ENCODE measurements at places on chromosomes 5 and 9.

DNA sequence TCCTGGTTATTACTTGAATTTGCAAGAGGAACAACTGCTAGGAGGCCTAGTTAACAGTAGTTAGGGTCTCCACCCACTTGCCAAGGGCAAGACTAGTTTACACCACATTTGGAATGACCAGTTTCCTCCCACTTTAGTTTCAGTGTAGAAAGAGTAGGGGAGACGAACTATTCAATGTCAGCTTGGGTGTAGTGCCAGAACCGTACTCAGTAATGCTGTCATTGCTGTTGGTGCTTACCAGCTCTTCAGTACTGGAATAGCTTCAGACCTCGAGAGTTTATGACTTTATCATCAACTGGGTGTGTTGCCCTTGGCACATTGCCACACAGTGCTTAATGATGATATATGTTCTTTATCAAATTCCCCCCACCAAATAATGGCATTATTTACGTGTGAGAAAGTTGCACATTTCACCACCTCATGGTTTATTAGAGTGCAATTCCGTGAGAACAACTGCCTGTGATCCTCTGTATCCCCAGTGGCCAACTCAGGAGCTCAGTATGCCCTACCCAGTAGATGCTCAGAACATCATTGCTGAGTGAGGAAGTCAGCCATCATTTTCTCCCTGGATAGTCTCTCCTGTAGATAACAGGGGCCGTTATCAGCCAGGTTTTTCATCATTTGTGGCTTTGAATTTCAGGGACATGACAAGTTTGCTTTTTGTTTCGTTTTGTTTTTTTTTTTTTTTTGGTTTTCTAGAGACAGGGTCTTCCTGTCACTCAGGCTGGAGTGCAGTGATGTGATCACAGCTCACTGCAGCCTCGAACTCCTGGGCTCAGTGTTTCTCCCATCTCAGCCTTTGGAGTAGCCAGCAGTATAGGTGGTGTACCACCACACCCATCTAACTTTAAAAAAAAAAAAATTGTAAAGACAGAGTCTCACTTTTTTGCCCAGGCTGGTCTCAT is 67.3 kb downstream of the DOCK8 start:
- DNase-seq: no peak

DNA sequence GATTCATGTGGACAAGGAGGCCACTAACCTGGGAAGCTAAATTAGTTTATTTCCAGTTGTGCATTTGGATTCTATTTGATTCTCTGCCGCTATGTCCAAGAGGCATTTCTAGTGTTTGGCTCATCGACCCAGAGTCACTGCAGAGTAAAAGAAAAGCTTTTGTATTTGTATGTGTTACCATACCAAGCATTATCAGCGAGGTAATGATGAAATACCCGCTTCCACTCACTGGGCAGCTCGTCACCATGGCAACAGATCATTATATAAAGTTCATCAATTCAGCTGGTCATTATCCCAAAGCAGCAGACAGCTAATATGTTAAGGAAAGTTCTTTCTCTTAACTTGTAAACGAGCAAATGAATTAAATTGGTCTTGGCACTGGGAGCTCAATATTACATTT is 380.3 kb downstream of the SEMA5A start:
- no peak for DNase-seq

DNA sequence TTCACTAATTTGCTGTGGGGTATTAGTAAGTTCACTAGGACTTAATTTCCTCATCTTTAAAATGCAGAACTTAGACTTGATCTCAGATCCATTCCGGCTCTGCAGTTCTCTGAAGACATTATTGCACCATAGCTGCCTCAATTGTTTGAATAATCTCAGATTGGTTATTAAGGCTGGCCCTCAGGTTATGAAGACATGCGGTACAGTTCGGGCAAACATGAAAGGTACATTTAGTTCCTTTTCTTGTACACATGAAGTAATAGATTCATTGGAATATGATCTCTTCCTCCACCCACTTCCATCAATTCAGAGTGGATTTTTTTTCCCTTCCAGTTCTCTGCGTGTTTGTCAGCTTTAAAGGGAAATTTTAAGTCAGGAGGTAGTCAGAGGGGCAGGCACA is 28.0 kb downstream of the ATP6V0E1 start:
- no peak for DNase-seq

DNA sequence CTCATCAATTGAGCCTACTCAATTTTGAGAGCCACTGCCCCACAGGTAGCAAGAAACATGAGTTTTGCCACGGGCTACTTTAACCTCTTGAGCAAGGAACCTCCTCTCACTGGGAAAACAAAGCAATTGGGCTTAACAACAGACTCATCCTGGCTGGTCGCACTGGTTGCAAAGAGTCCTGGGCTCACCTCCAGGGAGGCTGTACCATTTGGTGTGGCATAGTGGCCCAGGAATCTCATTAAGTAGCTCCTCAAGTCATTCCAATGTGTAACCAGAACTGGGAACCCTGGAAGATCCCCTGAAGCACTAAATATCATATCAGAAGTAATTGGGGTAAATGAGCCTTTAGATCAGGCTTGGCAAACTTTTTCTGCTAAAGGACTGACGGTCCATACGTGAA is 78.5 kb downstream of the MYO10 start:
- no peak for DNase-seq

DNA sequence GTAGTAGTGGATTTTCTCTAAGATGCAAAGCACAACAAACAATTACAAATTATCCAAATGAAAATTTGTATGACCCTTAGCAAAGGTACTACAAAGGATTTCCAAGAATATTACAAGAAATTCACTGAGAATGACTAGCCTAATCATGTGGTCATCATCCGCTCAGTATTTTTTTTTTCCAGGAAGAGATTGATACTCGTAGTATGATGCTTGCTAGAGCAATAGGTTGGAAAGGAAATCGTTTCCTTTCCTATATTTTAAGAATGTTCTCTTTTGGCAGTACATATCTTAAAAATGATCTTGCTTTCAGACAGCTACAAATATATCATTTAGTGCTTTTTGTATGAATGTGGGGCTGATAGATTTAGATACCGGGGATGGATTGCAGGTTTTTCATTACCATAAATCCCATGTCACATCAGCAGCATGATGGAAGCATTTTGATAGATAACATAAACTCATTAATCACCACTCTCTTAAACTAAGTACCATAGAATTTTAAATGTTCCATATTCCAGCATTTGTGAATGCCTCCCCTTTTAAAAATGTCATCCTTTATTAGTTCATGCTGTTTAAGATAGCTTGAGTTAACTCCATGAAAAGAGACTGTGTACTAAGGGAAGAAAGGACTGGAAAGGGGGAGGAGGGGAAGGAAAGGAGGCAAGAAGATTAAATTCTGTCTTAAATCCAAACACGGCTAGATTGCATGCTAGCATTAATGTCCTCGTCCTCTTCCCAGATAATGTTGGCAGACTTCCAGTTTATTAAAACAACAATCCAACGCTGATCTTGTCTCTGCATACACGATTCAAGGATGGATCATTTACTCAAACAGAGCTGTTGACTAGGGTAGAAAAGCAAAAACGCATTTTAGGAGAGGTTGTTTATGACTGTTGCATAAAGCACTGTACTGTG is 311.7 kb upstream of the ZNF608 start:
- no peak for DNase-seq

All from coronary artery (tissue), 2 donors.